ENCODE measurements at places on chromosomes 1 and 21.

DNA sequence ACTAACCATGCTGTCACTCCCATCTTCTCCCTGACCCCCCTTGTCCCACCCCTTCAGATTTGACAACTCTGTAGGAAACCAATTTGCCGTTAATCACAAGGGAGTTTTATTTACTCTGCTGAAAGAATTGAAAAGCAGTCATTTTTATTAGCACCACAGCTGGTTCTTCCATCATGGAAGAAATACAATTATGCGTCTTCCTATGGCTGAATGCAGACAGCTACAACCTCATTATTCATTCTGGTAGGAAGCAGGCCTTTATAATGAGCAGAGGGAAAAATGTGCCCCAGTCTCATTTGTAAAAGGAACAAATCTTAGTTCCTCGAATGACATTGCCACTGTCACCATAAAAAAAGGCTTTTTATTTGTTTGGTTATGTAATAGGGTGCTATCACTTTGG, 35.2 kb downstream of the JUN start:
- DNase-seq, result no peak

DNA sequence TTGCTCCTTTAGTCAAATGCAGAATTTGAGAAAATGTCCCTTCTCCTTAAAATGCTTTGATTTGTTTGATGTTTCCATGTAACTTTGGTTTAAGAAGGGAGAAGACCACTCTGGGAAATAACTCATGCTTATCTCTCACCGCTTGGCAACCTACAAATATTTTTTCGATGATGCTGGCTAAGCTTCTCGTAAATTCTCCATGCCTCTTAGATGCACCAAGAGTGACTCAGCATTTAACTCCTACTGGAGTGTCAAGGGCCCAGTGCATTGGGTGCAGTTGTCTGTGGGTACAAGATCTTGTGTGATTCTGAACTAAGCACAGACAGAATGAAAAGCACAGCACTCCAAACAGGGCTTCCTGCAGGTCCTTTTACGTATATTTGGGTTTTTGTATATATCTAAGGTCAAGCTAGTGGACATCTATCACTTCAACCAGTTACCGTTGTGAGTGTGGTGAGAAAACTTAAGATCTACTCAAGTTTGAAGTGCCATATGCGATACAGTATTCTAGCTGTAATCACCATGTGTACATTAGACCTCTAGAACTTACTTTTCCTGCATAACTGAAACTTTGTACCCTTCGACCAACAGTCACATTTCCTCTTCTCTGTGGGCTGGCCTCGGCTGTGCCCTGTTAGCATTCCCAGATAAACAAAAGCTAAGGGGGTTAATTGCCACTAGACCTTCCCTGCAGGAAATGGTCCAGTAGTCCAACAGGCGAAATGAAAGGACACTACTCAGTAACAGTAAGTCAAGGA, 55.8 kb downstream of the COL18A1 start:
- DNase-seq, result no peak

GRCh38 chr1:7171574-7171973, 386.3 kb downstream of the CAMTA1 start:
- no peak for DNase-seq

DNA sequence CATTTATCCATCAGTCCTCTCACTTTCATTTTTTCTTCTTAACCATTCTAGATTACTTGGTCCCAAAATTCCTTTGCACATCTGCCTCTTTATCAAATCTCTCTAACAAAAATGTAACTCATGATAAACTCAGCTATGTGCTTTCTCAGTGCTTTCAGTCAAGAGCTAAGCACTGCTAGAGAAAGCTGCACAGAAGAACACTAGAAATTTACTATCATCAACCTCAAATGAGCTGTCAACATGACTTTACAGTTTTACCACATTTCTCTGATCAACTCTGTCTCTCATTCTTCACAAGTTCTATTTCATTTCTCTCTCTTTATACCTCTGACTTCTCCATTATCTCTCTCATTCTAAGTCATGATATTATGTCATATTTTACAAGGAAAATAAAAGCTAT, 54.2 kb upstream of the PRKACB start:
- no peak for DNase-seq

GRCh38 chr1:160009081-160009480, 22.7 kb downstream of the PIGM start:
- no peak for DNase-seq

- DNase-seq, result no peak
Observed at GRCh38 chr1:32797456-32797855, 19.7 kb downstream of the YARS1 start.

- no peak for DNase-seq
Observed at GRCh38 chr1:214801191-214801590, 198.2 kb downstream of the CENPF start.

- peak; percentile 86 for DNase-seq
Observed at GRCh38 chr1:24558902-24559791, 3.3 kb downstream of the NCMAP start.

GRCh38 chr1:22104094-22104493, 38.8 kb downstream of the WNT4 start:
- no peak for DNase-seq

- DNase-seq, result no peak
Observed at GRCh38 chr21:29557200-29557599, 258.5 kb downstream of the BACH1 start.

DNA sequence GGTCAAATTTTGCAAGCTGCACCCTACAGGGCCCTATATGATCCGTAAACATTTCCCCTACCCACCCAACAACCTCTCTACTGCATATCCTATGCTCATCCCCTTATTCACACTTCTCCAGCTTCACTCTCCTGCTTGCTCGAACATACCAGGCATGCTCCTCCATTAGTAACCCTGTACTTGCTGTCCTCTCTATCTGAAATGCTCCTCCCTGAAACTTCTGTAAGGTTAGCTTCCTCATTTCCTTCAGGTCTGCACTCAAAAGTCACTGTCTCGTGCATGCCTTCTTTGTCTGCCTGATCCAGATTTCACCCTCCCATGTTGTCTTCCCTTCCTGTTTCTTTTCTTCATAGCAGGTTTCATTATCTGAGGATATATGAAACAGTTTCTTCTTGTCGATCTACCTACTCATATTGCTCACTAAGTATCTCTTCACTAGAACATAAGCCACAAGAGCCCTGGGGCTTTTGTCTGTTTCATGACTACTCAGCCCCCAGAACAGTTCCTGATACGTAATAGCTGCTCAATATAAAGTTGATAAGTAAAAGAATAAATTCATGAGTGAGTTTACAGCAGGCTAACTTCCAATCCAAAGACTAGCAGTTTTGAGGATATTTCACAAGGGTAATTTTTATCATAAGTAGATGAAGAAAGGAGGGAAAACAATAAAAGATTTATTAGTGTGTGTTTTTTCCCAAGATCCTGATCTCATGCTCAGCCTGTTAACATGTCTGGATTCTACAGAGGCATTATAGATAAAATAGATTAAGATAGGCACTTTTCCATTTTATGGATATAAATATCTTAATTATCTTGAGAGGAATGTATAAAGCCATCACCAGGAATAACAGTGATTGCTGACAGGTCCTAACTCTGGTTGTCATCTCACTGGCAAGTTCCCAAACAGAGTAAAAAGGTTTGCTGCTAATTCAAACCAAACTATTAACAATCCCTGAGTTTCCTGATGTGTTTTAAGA, 392.5 kb upstream of the ESRRG start:
- DNase-seq, result no peak
